Fibroblast of the aortic adventitia (primary cell): ENCODE measurements at places on chromosomes 16 and 17.
A peak's percentile ranks its signal among the peaks of the same experiment; 100 is the strongest.

GRCh38 chr16:83932955-83933673 lies 19.9 kb upstream of the OSGIN1 start:
- no peak for DNase-seq

DNA sequence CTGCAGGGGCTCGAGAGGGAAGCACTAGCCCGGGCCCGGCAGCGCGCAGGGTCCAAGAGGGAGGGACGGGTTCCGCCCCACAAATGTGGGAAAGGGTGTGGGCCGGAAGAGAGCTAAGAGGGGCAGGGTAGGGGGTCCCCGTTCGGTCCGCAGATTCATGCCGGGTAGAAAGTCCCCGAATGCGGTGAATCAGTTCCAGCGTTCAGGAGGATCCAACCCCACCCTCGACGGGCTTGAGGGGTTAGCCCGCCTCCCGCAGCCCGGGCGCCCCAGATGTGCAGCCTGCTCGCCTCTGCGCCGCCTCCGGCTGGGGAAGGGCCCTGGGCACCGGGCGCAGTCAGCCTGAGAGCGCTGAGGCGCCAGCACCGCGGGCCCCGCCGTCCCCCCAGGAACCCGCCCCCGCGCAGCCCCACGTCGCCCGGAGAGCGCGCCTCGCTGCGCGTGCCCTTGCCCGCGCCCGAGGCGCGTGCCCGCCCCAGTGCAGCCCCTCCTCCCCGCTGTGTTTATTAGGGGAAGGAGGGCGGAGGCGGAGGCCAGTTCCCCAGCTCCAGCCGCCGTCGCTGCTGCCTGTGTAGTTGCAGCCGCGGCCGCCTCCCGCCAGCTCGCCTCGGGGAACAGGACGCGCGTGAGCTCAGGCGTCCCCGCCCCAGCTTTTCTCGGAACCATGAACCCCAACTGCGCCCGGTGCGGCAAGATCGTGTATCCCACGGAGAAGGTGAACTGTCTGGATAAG lies at the start of gene LASP1:
Gene LASP1 (plus strand): TSS at position 533 of the 733 bp plus-strand sequence. CDS start 132 bp downstream, at position 665.
- peak; percentile 82 for DNase-seq

DNA sequence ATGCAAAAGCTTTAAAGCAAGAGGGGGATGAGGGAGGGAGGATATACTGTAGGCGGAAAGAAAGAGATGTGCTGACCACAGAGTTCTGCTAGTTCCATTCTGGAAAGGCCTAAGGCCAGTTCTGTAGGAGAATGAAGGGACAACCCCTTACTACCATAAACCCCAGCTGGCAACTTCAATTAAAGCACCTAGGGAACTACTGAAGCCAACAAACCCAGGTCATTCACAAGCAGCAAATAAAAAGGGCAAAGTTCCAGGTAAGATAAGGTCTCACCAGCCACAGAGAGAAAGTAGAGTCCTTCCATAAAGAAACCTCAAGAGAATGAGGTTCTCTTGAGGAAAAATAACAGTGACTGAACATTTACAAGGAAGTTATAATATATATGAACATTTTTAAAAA lies 12.8 kb downstream of the TERF2 start:
- DNase-seq = no peak

- no peak for DNase-seq
These were observed 98.7 kb upstream of the SDK2 start for GRCh38 chr17:73742948-73743381.

DNA sequence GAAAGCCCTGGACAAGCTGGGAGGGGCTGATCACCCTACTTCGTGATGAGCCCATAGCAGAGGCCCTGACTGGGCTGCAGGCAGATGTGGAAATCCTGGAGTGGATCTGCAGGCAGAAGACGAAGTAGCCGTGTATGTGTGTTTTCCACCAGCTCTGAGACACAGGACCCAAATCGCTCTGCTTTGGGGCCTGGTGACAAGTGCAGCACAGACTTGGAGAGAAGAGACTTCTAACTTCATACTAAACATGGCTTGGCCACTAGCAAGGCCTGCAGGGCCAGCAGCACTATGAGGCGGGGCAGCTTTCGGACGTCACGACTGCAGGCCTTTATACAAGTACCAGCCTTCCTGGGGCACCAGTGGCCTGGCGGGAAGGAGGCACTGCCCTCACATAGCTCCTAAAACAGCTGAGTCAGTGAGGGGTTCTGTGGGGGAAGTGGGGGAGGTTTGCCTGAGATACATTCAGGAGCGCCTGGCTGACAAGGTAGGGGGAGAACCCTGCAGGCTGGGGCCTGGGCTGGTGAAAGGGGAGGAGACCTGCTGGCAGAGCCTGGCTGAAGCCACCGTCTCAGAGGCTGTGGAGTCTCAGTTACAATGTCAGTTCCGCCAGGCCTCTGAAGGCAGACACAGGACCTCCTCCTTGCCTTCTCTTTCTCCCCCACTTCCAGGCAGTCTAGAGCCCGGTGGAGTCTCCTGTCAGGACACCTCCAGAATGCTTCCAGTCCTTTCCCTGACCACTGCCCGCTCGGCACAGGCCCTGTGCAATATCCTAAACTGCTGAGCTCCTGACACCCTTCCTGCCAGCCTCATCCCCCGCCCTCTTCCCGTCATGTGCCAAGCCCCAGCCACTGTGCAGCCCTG lies 73.4 kb downstream of the WSB1 start:
- DNase-seq = no peak

GRCh38 chr17:77106874-77107358 lies 33.9 kb upstream of the SEC14L1 start:
- DNase-seq = no peak

GRCh38 chr16:52817696-52818095 lies 235.0 kb downstream of the CHD9NB start:
- no peak for DNase-seq
